ENCODE measurements at places on chromosomes 11 and 22.

DNA sequence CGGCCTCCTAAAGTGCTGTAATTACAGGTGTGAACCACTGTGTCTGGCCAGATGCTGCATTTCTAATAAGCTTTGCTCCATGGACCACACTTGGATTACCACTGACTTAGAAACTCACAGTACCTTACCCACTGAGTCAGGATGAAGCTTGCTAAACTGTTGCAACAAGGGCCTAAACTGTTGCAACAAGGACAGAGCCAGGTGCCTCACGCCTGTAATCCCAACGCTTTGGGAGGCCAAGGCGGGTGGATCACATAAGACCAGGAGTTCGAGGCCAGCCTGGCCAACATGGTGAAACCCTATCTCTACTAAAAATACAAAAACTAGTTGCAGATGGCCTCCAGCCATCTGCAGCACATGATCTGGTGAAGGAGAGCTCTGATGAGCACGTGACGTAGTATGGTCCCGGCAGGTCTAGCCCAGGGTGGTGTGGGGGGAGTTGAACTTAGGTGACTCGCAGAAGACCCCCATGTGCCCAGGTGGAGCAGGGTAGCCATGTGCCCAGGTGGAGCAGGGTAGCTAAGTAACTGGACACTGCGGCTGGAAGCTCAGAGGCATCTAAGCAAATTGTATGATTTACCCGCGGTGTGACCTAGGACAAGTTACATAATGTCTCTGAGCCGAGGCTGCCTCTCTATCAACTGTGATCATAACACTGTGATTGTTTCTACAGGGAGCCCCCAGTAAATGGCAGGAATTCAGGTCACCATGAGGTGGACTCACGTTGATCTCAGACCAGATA, 8.4 kb downstream of the SLC25A45 start:
- DNase-seq: no peak

- peak; percentile 73 for DNase-seq
Measured at GRCh38 chr11:92941676-92942571, 27.5 kb upstream of the MTNR1B start.

GRCh38 chr11:31325160-31325559, 44.4 kb downstream of the DCDC1 start:
- DNase-seq: peak; percentile 34

DNA sequence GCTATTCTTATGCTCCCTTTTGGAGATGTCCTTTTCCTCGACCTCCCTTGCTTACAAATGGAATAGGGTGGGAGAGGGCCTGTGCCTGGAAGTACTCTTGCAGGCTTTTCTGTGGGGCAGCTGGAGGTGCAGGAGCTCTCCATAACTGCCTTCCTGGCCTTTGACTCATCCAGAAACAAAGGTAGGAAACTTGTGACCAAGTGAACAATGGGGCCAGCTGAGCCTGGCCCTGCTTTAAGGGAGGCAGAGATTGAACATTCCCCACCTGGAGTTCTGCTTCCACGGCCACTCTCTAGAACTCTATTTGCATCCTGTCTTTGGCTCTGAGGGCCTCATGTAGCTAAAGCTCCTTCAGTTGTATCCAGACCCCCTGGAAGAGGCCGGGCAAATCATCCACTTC, 5.1 kb upstream of the LYVE1 start:
- no peak for DNase-seq

DNA sequence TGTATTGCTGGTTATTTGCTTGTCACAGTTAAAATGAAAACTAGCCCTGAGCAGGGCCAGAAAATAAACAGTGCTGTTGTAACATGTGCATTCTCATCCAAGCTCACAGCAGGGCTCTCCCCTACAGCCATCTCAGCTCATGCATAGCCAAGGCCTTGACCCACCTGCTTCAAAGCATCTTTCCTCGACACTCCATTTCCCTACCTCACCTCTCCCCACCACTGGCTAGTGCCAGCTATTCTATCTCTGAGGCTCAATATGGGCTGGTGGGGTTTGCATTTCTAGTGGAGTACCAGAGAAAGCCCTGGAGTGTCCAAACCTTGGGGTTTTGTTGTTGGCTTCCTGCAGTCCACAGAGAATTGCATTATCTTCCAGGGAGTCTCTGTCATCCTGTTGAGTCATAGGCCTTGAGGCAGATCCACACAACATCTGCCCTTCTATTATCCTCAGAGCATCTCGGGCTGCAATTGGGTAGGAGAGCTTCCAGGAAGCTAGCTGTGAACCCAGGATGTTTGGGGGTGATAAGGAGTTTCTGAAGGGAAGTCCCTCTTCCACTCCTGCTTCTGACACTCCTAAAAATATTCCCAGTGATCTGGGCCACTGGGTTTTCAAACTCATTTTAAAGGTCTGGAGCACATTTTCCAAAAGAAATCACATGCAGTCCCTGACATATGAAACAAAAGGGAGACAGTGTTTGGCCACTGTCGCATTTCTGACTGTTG, 36.1 kb upstream of the AMOTL1 start:
- DNase-seq: peak; percentile 78

- no peak for DNase-seq
Measured at GRCh38 chr11:131615611-131616010, 245.2 kb downstream of the NTM start.

GRCh38 chr11:128835741-128836430, 31.2 kb downstream of the KCNJ1 start:
- DNase-seq: no peak

DNA sequence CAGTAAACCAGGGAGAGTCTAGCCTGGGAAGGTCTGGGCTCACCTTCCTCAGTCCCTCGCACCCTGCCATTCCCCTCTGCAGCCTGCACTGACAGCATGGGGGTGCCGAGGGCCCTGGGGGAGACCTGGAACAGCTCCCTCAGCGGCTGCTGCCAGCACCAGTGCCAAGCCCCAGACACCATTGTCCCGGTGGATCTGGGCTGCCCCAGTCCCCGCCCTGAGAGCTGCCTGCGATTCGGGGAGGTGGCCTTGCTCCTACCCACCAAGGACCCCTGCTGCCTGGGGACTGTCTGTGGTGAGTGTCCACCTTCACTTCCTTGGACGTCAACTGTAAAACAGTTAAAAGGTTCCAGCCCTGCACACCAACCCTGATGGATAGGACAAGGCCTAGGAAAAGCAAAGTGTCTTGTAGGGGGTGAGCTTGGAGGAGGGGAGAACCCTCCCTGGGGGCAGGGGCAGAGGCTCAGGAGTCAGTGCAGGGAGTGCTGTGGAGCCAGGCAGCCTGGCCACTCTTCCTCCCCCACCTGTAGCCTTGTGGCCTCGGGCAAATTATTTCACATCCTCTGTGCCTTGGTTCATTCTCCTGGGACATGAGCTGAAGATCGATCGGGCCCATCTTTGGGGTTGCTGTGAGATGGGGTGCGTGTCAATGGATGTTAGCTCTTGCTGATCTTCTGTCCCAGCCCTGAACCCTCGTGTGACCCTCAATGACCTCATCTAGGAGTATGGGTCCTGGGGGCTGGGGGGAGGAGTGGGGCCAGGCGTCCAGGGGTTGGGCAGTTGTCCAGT, 85.2 kb upstream of the MYOD1 start:
- DNase-seq: no peak

DNA sequence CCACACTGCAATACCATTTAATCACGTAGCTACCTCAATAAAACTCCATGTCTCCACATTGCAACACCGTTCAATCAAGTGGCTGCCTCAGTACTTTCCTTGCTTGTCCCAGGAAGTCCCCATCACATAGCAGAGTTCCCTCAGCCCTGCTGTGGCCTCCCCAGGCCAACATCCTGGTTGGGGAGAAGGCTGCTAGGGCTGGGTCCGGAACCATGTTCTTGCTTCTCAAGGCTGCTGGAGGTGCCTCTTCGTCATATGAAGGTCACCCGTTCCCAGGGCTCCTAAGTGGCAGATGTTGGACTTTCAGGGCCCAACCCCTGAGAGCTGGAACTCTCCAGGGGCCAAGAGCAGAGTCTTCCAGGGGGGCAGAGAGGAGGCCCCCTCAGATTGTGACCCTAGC, 3.3 kb downstream of the ART5 start:
- no peak for DNase-seq

GRCh38 chr22:19701420-19702145, 12.7 kb upstream of the SEPTIN5 start:
- no peak for DNase-seq

DNA sequence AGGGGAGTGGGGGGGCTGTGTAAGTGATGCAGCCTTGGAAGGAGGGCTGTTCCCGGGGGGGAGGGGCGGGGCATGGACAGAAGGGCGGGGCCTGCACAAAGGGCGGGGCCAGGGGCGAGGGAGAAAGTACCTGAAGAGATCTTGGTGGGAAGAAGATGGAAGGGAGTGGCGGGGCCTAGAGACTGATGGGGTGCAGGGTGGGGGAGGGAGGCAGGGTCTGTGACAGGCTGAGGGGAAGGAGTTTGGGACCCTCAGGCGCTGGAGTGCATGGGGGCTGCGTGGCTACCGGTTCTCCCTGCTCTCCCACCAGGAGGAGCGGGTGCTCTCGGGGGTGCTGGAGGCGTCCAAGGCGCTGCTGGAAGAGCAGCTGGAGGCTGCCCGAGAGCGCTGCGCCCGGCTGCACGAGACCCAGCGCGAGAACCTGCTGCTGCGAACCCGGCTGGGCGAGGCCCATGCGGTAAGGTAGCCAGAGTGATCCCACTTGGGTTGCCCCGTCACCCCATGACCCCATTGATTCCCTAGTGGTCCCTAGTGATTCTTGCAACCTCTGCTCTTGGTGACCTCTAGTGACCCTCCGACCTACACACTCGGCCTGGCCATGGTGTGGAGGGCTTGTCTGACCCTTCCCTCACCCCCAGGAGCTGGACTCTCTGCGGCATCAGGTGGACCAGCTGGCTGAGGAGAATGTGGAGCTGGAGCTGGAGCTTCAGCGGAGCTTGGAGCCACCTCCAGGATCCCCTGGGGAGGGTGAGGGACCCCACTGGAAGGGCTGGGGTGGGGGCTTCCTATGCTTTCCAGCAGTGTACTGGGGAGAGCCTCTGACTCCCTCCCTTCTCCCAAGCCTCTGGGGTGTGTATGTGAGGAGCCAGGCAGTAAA, 3.1 kb downstream of the CCDC88B start:
- no peak for DNase-seq

GRCh38 chr22:35377735-35378134, 3.2 kb upstream of the HMOX1 start:
- no peak for DNase-seq

GRCh38 chr11:117547195-117547850, 219.7 kb downstream of the CEP164 start:
- DNase-seq: no peak

DNA sequence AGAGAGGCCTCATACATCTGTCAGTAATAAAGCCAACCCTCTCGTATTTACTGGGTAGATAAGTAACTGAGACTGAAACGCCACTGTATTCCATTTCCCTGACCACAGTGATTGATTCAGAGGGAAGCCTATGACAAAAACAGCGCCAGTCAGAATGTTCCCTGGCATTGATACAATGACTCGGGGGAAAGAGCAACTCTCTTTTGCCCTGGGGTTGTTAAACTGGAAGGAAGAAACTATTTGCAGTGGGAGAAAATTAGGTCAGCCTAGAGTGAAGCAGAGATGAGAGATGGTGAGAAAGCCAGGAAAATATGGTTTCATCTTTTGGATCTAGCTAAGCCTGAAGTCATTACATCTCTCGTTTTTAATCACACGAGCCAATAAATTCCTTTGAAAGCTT, 48.6 kb upstream of the RBFOX2 start:
- peak; percentile 62 for DNase-seq

GRCh38 chr11:28697920-28698827, 590.0 kb downstream of the METTL15 start:
- DNase-seq: peak; percentile 86

GRCh38 chr11:6587360-6587953, 16.0 kb downstream of the RRP8 start:
- no peak for DNase-seq

DNA sequence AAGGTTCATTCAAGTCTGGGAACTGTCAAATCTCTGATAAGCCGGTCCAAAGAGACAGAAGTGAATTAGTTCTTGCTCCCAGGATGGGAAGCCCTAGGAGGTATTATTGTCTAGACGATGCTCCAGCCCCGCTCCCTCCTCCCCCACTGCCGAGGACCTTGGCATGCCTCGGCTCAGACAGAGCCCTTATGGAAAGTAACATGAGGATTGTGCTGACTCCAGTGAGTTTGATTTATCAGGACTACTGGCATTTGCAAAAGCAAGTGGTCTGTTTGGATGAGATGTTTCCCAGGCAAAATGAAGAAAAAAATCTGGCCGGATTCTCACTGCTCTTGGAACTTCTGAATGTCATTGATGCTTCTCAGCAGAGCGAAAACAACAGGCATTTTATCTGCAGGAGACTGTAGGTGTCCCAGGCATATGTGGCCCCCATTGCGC, 341.0 kb downstream of the ETS1 start:
- peak; percentile 66 for DNase-seq

- DNase-seq: no peak
Measured at GRCh38 chr22:47055073-47055355, 292.6 kb downstream of the TBC1D22A start.

- DNase-seq: no peak
Measured at GRCh38 chr11:22898036-22898435, 37.8 kb upstream of the CCDC179 start.

DNA sequence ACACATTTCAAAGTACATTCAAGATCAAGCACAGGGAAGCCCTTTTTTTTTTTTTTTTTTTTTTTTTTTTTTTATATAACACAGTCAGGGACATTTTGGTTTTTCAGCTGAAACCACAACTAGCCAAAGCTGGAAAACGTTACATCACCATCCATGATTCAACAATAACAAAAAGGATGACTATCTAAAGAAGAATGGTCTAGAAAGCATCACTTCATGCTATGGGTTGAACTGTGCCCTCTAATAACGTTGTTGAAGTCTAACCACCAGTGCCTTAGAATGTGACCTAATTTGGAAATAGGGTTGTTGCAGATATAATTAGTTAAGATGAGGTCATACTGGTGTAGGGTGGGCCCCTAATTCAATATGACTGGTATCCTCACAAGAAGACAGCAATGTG, 46.6 kb downstream of the MTMR2 start:
- peak; percentile 90 for DNase-seq

- DNase-seq: no peak
Measured at GRCh38 chr11:109733245-109733644, 311.3 kb downstream of the C11orf87 start.

DNA sequence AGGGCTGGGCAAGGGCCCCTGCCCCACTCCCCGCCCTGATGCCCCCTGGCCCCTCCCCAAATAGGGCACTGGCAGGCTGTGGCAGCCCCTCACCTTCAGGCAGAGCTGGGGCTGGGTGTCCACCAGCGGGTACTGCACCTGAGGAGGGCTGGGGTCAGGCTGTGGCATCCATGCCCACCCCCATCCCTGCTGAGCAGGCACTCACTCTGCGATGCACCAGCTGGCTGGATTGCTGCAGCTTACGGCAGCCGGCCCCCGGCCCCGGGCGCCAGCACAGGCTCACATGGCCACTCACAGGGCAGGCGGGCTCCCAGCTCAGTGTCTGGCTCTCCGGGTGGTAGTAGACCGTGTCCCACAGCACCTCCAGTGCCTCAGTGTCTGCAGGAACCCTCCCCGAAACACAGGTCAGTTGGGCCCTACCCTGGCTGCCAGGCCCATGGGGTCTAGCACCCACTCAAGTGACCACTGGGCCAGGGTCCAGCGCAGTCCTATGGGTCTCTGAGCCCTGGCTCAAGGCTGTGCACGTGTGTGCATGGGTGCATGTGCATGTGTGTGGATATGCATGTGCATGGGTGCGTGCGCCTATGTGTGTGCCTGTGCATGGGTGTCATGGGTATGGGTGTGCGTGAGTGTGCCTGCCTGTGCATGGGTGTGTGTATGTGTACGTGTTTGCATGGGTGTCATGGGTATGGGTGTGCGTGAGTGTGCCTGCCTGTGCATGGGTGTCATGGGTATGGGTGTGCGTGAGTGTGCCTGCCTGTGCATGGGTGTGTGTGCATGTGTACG, 14.4 kb downstream of the IL17REL start:
- DNase-seq: no peak
